ENCODE measurements at places on chromosomes 12 and 14.

- no peak for DNase-seq
Measured at GRCh38 chr14:26199096-26199495, 398.7 kb downstream of the NOVA1 start.

- DNase-seq: no peak
Measured at GRCh38 chr14:61524211-61524806, 171.0 kb upstream of the HIF1A start.

GRCh38 chr12:30928356-30929244 lies 2.1 kb downstream of the TSPAN11 start:
- DNase-seq: no peak

GRCh38 chr12:26346736-26347135 lies 151.4 kb downstream of the SSPN start:
- DNase-seq: no peak

DNA sequence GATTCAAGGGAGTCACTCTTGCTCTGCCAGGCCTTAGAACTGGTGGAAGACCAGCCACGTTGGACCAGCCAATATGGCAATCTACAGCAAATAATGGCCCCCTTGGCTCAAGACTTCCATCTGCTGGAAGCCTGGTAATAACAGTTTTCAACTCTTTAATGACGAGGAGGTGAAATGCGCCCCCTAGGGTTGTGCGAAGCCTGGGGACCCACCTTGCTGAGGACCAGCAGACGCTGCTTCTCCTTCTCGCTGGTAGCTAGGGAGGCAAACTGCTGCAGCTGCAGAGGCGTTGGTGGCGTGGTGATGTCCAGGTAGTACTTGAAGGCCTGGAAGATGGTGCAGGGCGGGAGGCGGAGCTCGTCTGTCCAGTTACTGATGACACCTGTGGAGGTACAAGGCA lies 41.5 kb upstream of the FBXO21 start:
- no peak for DNase-seq

Measured in posterior cingulate gyrus (tissue), 11 donors.